ENCODE measurements at places on chromosomes 16 and 17.

GRCh38 chr17:34586346-34586846, 7.0 kb downstream of the TMEM132E start:
- no peak for DNase-seq

- no peak for DNase-seq
Observed at GRCh38 chr16:951660-952301, 19.0 kb downstream of the LMF1 start.

DNA sequence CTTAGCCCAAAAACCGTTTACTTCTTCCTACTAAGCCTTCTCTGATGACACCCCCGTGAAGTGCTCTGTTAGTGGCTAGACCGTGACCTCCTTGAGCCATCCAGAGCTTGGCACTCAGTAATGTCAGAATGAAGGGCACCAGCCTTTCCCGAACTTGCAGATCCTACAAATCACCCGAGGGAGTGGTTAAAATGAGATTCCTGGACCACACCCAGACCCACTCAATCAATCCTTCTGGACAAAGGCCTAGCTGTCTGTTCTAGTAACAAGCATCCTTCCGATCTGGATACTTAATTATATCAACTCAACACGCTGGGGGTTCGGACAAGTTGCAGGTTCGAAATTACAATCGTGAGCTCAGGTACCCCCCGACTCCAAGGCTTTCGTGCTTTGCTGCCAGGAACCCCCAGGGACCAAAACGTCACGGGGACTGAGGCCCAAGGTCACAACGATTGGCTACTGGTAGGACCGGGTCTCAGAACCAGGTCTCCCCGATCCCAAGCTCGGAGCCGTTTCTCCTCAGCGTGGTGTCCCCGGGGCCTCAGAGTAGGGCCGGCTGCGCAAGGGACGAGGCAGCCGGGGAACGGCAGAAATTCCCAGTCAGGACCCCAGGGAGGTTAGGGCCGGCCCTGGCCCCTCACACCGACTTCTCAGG, 527 bp downstream of the CIAPIN1 start:
- DNase-seq: no peak

DNA sequence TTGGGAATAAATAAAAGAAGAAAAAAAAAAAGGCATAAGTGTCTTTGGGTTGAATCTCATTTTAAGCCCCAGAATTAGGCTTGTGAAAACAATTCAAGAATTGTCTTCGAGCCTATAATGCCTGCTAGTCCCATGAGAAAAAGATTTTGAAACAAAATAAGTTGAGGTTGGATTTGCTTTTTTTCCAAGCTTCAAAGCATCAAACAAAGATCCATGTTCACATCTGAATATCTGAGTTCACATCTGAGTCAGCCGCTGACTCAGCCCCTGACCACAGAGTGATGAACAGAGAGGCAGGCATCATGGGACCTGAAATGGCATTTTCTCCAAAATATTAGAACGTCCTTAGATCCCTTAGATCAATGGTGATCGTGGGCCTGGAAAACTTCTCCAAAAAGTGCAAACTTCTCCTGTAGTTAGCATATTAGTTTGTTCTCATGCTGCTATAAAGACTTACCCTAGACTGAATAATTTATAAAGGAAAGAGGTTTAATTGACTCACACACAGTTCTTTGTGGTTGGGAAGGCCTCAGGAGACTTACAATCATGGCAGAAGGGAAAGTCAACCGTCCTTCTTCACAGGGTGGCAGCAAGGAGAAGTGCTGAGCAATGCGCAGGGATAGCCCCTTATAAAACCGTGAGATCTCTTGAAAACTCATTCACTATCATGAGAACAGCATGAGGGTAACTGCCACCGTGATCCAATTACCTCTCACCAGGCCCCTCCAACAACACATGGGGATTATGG, 294.6 kb upstream of the HSBP1 start:
- peak; percentile 87 for DNase-seq

- DNase-seq: no peak
Observed at GRCh38 chr16:85094812-85095211, 17.5 kb downstream of the CIBAR2 start.

DNA sequence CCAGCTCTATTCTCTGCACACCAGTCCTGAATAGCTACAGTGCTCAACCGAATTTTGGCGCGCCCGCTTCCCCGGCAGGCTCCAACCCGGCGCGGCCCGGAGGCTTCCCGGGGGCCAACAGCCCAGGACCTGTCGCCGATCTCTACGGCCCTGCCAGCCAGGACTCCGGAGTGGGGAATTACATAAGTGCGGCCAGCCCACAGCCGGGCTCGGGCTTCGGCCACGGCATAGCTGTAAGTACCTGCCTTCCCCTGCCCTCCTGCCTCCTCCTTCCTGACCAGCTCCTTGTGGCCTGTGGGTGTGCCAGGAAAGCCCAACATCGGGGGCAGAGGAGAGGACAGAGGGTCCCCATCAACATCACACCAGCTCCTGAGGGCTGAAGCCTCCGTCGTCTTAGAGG, 70.2 kb downstream of the CCDC182 start:
- no peak for DNase-seq

DNA sequence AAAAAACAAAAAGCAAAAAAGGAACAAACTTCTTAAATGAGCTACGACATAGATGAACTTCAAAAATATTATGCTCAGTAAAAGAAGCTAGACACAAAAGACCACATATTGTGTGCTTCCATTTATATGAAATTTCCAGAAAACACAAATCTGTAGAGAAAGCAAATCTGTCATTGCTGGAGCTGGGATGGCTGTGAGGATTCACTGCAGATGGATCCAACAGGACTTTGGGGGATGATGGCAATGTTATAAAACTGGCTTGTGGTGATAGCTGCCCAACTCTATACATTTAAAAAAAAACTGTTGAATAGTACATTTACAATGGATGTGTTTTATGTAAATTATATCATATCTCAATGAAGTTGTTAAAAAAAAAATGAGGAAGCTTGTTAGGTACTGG, 52.6 kb upstream of the MAP3K14 start:
- no peak for DNase-seq

GRCh38 chr16:57704905-57705852, 10.6 kb downstream of the DRC7 start:
- DNase-seq: no peak

- DNase-seq: no peak
Observed at GRCh38 chr17:67245694-67246402, 852 bp upstream of the HELZ start.

GRCh38 chr17:56926704-56927103, 12.9 kb upstream of the TRIM25 start:
- DNase-seq: no peak

- no peak for DNase-seq
Observed at GRCh38 chr17:13558588-13558987, 43.1 kb downstream of the HS3ST3A1 start.

- DNase-seq: no peak
Observed at GRCh38 chr16:10598157-10598556, 17.8 kb upstream of the EMP2 start.

GRCh38 chr16:4358831-4359561, 7.9 kb upstream of the PAM16 start:
- DNase-seq: no peak

- DNase-seq: no peak
Observed at GRCh38 chr16:2238838-2239675, 2.8 kb downstream of the DNASE1L2 start.

- no peak for DNase-seq
Observed at GRCh38 chr16:554640-555365, 5.4 kb upstream of the PRR35 start.

- DNase-seq: no peak
Observed at GRCh38 chr17:42577140-42577531, 393 bp downstream of the PSMC3IP start.

- DNase-seq: no peak
Observed at GRCh38 chr16:72429671-72430081, 257.7 kb upstream of the PMFBP1 start.

DNA sequence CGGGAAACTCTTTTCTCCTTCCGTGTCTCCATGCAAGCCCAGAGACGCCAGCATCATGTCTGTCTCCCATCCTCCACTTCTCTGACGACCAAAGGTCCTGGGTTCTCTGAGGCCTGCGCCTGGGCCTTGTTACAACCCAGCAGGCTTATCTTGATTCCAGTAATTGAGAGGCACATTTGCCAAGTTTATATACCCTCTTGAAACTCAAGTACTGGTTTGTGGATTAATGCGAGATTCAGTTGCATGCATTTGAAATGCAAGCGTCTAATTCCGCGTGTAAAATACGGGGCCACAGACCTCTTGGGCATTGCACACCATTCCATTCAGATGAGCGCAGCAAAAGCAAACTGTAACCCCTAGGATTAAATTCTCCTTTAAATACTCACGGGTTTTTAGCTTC, 28.7 kb upstream of the CRISPLD2 start:
- no peak for DNase-seq

GRCh38 chr17:77793146-77793970, 165.1 kb upstream of the TNRC6C start:
- no peak for DNase-seq

GRCh38 chr17:633641-634101, 81.0 kb downstream of the VPS53 start:
- DNase-seq: peak; percentile 11

DNA sequence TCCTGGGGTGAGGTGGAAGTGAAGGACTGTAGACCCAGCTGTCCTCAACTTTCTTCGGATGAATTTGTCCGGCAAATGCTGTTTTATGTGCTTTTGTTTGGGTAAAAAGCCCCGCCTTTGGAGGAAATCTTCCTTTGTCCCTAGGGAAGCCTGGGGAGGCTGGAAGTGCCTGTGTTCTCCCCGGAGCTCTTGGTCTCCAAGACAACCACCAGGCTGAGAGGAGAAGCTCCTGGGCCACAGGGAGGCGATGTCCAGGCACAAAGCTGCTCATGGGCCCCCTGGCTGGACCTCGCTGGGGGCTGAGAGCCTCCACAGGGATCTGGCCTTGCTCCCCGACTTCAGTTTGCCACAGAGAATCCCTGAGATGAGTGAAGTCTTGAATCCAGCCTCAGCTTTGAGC, 293.1 kb upstream of the N4BP1 start:
- DNase-seq: no peak

DNA sequence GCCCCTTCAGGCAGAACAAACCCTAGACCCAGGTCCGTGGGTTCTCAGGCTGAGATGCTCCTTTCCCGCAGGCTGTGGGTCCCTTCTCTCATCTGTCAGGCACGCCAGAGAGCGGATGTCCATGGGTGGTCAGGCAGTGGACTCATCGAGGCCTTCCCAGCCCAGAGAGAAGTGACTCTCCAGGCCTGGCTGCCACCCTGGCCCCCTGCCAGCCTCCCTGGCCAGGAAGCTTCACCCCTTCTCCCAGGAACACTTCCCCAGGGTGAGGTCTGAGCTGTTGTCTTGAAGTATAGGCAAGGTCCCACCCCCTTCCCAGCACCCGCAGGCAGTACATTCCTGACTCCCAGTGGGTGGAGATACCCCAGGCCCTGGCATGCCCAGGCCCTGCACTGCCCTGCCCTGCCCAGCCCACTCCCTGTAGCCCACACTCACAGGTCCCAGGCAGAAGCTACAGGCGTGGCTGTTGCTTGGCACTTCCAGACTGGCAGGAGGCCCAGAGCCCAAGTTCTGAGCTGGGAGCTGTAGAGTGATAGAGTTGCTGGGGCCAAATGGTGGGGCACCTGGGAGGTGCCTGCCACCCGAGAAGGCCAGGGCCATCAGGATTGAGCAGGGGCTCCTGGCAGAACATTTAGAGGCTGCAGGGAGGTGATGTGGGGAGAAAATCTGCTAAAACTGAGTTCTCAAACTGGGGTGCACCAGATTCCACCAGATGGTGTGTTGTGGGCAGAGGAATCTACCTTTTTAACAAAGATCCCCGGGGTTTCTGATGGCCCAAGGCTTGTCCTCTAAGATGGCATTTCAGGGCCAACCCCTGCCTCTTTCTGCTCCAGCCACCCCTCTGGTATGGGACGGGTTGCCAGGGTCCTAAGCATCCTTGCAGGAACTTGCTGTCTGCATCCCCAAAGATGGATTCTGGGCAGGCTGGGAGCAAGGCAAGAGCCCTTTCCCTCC, 6.7 kb downstream of the ITGA3 start:
- no peak for DNase-seq

GRCh38 chr17:41725134-41725533, 9.3 kb downstream of the HAP1 start:
- DNase-seq: no peak

- DNase-seq: no peak
Observed at GRCh38 chr17:81365601-81366585, 29.4 kb upstream of the BAHCC1 start.

DNA sequence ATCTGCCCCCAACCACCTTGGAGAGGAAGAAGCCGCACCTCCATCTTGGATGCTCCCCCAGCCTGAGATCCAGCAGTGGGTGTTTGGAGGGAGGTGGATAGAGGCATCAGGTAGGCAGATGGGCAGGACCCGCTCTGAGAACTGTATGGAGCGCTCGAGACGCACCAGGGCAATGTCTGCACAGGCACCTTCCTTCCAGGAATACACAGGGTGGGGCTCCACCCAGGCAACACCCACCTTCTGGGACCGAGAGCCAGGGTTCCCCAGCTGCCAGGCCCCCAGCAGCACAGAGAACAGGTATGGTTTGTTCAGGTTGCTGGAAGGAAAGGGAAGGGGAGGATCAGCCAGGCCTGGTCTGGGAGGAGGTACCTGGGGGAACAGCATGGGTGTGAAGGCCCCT, 2.4 kb downstream of the PRSS22 start:
- no peak for DNase-seq

GRCh38 chr17:2797637-2798036, 1.4 kb downstream of the RAP1GAP2 start:
- DNase-seq: no peak

DNA sequence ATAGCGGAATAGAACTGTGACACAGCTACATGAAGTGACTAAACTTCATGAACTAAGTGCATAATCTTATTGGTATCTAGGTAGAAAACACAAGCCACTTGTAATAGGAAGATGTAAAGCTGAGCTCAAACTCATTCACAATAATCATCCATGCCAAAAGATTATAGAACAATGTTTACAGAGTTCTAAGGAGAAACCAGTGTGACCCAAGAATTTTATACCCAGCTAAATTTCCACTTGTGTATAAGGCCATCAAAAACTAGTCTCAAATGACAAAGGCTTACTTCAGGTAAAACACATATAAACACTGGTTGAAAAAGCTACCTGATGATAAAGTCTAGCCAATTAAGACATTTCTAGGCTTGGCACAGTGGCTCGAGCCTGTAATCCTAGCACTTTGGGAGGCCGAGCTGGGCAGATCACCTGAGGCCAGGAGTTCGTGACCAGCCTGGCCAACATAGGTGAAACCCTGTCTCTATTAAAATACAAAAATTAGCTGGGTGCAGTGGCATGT, 16.9 kb upstream of the CPD start:
- no peak for DNase-seq

DNA sequence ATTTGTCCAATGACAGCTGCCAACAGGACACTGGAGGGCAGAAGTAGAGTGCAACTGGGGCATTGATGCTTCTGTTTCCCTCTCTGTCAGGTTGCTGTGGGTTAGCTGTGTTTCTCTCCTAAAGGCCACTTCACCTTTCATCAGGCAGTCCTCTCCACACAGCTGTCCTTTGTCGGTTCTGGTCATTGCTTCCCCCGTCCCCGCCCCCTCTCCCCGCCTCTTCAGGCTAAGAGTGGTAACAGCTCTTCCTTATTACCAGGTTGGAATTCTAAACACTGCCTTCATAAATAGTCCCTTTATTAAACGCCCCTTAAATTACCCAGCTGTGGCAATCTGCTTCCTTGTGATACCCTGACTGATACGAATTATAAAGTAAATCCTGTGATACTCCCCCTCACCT, 31.8 kb upstream of the NSRP1 start:
- no peak for DNase-seq
